ENCODE measurements at places on chromosomes 11 and 22.

- no peak for DNase-seq
Observed at GRCh38 chr11:8800520-8801110, 110.4 kb upstream of the AKIP1 start.

DNA sequence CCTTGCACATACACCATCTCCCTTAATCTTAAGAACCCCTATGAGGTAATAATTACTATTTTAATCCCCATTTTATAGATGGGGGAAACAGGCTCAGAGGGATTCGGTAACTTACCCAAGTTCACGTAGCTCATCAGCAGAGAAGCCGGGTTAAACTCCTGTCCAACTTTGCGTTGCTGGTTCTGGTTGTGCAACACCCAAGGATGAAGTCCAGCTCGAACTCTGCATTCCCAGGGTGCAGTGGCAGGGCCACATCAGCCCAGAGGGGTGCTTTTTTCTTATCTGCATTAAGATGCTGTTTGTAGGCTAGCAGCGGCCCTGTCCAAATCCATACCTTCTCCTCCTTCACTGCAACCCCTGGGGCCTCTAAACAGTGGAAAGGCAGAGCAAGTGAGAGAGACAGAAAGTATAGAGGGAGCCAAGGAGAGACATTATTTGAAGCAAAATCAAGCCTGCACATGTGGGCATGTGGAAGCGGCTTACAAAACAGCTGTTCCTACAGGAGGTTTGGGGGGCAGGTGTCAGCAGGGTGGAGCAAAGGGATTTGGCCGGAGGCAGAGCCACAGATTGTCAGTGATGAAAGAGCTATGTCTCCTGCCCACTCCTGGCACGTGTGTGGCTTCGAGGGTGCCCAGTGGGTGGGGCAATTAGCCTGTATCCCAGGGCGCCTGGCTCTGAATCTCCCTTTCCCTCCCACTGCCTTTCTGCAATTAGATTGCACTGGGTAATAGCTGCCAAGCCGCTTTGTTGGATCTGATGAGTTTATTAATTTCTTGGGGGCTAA lies 129.5 kb upstream of the TBCEL start:
- DNase-seq: no peak

- DNase-seq: peak; percentile 77
Observed at GRCh38 chr22:46033256-46034200, 56.6 kb upstream of the WNT7B start.

DNA sequence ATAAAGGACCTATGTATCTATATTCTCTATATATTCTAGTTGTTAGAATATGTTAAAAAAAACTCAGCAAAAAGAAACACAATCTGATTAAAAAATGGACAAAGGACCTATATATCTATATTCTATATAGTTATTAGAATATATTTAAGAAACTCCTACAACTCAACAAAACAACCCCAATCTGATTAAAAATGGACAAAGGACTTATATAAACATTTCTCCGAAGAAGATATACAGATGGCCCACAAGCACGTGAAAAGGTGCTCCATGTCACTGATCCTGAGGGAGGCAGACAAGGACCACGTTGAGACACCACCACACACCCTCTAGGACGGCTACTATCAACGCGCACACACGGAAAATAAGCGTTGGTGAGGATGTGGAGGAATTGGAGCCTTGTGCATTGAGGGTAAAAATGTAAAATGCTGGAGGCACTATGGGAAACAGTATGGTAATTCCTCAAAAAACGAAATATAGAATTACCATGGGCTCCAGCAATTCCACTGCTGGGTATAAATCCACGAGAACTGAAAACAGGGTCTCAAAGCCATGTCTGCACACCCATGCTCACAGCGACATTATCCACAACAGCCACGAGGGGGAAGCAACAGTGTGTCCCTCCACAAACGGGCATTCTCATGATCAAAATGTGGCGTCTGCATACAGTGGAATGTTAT lies 22.7 kb downstream of the YPEL1 start:
- DNase-seq: peak; percentile 77

- DNase-seq: no peak
Observed at GRCh38 chr11:31794548-31794947, 16.6 kb downstream of the PAX6 start.

- no peak for DNase-seq
Observed at GRCh38 chr22:48888466-48889208, 939.0 kb downstream of the BRD1 start.

DNA sequence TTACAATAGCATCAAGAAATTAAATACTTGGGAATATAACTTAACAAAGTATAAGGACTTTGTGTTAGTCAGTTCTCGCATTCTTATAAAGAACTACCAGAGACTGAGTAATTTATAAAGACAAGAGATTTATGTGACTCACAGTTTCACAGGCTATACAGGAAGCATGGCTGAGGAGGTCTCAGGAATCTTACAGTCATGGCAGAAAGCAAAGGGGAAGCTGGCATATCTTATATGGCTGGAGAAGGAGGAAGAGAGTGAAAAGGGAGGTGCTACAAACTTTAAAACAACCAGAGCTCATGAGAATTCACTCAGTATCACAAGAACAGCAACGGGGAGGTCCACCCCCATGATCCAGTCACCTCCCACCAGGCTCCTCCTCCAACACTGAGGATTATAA lies 32.0 kb upstream of the CCDC134 start:
- peak; percentile 26 for DNase-seq

DNA sequence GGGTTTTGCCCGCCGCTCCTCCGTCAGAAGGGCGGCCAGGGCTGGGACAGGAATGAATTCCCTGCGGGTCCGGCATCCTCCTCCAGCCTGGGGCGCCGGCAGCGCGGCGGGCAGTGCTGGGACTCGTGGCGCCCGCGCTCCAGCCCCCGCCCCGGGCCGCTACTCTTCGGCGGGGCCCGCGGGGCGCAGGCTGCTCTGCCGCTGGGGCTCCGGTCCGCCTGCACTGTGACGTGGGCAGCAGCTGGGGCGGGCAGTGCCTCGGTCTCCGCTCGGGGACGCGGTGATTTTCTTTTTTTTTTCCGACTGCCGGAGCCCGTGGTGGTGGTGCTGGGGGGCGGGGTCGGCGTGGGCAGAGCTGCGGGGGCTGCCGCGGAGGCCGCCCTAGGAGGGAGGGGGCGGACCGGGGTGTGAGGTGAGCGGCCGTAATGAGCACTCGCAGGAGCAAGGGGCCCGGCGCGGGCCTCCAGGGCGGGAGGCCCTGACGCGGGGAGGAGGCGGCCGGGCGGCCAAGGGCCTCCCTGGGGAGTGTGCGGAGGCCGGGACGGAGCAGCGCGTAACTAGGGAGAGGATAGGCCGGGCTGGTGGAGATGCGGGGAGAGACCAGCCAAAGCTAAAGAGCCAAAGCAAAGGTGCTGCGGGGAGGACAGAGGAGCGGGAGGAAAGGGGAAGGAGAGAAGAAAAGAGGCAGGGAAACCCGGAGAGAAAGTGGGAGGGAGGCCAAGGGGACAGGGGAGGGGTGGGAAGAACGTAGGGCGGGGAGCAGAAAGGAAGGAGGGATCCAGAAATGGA lies 73.3 kb upstream of the ZBED5 start:
- peak; percentile 78 for DNase-seq

DNA sequence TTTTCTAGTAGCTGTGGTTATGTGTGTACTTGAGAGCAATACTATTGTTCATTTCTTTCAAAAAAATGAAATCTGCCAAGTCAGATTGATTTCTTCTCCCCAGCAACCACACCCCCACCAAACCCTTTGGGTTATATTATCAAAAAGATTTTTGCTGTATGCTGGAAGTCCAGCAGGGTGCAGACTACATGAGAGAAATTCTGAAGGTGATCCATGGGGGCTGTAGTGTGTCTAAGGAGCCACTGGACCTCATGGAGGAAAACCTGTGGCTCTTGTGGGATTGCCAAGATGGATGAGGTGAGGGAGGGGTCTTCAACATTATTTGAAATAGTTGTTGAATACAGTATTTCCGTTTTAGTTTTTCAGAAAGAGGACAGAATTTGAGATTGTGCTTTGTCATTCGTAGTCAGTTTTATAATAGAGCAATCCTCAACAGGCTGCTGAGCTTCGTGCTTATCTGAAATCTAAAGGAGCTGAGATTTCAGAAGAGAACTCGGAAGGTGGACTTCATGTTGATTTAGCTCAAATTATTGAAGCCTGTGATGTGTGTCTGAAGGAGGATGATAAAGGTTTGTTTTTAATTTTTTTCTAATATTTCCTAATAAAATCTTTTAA lies 3.1 kb downstream of the EIF3M start:
- peak; percentile 46 for DNase-seq

- peak; percentile 33 for DNase-seq
Observed at GRCh38 chr11:15053191-15053685, 20.2 kb upstream of the CALCB start.

GRCh38 chr22:36343720-36344105 lies 44.1 kb downstream of the MYH9 start:
- DNase-seq: no peak

GRCh38 chr11:86758171-86758570 lies 42.2 kb upstream of the PRSS23 start:
- no peak for DNase-seq

DNA sequence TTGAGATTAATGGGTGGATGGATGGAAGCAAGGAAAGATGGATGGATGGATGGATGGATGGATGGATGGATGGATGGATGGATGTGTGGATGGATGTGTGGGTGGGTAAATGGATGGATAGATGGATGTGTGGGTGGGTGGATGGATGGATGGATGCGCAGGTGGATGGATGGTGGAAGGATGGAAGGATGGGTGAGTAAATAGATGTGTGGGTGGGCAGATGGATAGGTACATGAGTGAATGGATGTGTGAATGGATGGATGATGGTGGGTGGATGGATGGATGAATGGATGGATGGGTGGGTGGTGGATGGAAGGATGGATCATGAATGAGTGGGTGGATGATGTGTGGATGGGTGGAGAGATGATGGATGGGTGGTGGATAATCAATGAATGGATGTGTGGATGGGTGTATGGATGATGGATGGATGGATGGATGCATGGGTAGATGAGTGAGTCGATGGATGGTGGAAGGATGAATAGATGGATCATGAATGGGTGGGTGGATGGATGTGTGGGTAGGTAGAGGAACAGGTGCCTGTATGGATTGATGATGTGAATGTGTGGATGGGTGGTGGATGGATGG lies 375.2 kb downstream of the BRD1 start:
- DNase-seq: no peak

DNA sequence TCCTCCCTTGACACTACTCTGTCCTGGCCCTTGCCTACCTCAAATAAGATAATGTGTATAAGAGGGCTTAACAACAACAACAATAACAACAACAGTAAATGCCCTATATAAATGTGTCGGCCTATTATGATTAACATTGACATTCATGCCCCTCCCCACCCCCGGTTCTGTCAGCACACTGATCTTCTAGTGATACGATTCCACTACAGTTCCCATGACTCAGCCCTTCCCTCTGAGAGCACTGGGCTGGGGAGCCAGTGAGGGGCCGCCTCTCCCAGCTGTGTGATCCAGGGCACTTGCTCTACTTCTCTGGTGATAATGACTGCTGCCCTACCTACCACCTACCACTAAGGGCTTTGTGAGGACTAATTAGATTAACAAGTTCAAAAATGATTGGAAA lies 92.2 kb upstream of the PHOX2A start:
- DNase-seq: no peak

DNA sequence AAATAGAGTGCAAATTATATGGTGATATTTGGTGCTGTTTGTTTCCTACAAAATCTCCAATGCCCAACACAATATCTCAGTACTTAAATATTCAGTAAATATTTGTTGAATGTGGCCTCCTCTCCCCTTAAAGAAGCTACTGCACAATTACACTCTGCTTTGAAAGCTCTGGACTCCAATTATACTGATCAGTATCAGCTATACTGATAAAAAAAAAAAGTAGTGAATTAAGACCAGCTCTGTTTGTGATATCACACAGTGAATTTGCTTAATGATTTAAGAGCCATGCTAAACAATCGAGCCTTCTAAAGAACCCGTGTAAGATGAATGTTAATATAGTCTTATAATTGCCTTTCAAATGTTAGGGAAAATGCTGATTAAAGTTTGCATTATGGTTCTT lies 543.2 kb upstream of the API5 start:
- no peak for DNase-seq

GRCh38 chr11:24386546-24387397 lies 110.1 kb upstream of the LUZP2 start:
- DNase-seq: peak; percentile 38

- peak; percentile 79 for DNase-seq
Observed at GRCh38 chr11:3802011-3802790, 4.8 kb upstream of the NUP98 start.

All from fibroblast of mammary gland (primary cell).